ENCODE measurements at places on chromosomes 16 and 17. TPM values are rescaled to one million over a fixed set of nuclear protein-coding genes. Genes with fewer than 3 reads are reported as not detected.

GRCh38 chr17:75995385-75995925, 5.2 kb upstream of the CDK3 start:
- H3K27me3 ChIP-seq, result peaks cover 3% of the 10 kb centered on the region
- peaks cover 12% of the 10 kb centered on the region for H3K4me1 ChIP-seq
- H3K36me3 ChIP-seq, result peaks cover 8% of the 10 kb centered on the region

- no peak overlapping the region for H3K4me3 ChIP-seq
- peaks cover 7% of the 10 kb centered on the region for H3K27me3 ChIP-seq
- no peaks in the 10 kb centered on the region for H3K4me1 ChIP-seq
- DNase-seq, result no peak
Observed at GRCh38 chr16:88967830-88968588, 9.0 kb downstream of the CBFA2T3 start.

GRCh38 chr16:50535506-50536257, 12.5 kb upstream of the NKD1 start:
- H3K4me3 ChIP-seq, result no peak overlapping the region
- H3K36me3 ChIP-seq, result peaks cover 2% of the 10 kb centered on the region
- H3K27me3 ChIP-seq, result peaks cover 7% of the 10 kb centered on the region
- H3K27ac ChIP-seq, result no peak overlapping the region

Gene RAB26
- total RNA-seq, result 1.9 TPM

DNA sequence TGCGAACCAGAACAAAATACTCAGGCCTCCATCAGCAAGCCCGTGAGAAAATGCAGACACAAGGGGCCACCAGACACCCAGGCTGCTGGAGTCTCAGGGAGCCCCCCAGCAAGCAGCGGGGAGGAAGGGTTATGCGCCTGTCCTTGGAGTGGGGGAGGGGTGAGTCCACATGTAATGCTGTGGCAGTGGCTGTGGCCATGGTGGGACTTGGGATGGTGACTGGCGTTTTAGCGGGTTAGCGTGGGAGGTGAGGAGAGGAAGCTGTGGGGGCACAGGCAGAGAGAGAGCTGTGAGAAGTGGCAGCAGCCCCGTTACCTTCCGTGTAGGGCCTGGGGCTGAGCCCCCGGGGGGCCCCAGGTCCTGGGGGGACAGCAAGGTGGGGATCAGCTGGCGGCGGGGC, 58.3 kb downstream of the SRCIN1 start:
- no peak overlapping the region for H3K27ac ChIP-seq
- H3K36me3 ChIP-seq, result no peaks in the 10 kb centered on the region
- no peak overlapping the region for H3K4me3 ChIP-seq
- peaks cover 17% of the 10 kb centered on the region for H3K27me3 ChIP-seq
- DNase-seq, result no peak

GRCh38 chr16:1548727-1549126, 15.3 kb downstream of the TMEM204 start:
- DNase-seq, result no peak
- H3K36me3 ChIP-seq, result peaks cover 49% of the 10 kb centered on the region
- peaks cover 57% of the 10 kb centered on the region for H3K4me1 ChIP-seq
- peak overlapping the region; percentile 97 for H3K27ac ChIP-seq
- H3K4me3 ChIP-seq, result peak overlapping the region; percentile 76
- H3K27me3 ChIP-seq, result peaks cover 8% of the 10 kb centered on the region

DNA sequence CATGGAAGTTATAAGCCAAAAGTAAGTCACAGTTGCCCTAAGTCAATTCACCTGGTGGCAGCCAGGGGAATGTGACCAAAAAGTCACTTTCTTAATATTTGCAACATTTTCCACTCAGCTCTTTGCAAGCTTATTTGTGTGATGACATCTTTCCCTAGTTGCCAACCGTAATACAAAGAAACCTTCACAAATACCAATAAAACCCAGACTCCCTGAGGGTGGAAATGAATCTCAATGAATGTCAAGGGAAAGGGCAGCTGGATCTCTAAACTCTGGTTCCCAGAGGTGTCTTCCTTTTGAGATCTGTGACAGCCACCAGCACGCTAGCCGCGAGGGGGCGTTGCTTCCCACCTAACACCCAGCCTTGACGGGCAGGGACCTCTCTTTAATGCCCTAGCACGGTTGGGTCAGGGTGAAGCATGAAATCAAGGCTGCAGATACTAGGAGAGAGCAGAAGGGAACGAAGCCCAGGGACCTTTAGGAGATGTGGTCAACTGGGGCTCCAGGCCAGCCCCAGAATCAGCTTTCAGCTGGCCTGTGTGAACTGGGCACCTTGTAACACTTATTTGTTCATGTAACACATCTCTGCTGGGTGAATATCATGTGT, 82.2 kb downstream of the CMC2 start:
- no peaks in the 10 kb centered on the region for H3K4me1 ChIP-seq
- H3K27me3 ChIP-seq, result peaks cover 2% of the 10 kb centered on the region
- no peak overlapping the region for H3K4me3 ChIP-seq
- H3K36me3 ChIP-seq, result no peaks in the 10 kb centered on the region
- peak; percentile 80 for DNase-seq

Gene ELOB
- total RNA-seq, result 195 TPM

GRCh38 chr16:88300463-88300835, 82.3 kb upstream of the ZNF469 start:
- DNase-seq, result no peak
- H3K4me1 ChIP-seq, result peaks cover 7% of the 10 kb centered on the region
- H3K36me3 ChIP-seq, result peaks cover 1% of the 10 kb centered on the region
- peaks cover 5% of the 10 kb centered on the region for H3K27me3 ChIP-seq

Gene RHBDF1
- total RNA-seq, result 60.7 TPM

GRCh38 chr17:4100883-4101756, 41.7 kb downstream of the ZZEF1 start:
- no peaks in the 10 kb centered on the region for H3K27me3 ChIP-seq
- peaks cover 34% of the 10 kb centered on the region for H3K36me3 ChIP-seq
- no peak for DNase-seq
- H3K4me3 ChIP-seq, result no peak overlapping the region

Gene GLP2R
- total RNA-seq, result 0.15 TPM

DNA sequence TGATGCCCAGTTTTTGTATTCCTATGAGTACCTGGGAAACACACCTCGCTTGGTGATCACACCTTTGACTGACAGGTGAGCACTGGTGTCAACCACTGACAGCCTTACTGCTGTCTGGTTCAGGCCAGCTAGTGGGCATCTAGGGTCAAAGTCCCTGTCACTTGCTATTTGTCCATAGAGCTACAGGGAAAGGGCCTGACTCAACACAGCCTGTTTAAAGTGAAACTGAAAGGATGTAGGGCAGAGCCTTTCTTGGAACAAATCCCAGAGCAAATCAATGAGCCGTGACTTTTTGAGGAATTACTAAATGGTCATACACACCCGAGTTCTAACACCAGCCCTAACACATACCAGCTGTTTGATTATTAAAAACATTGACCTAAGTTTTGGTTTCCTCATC, 106.8 kb downstream of the DNAH9 start:
- H3K4me1 ChIP-seq, result no peaks in the 10 kb centered on the region
- peaks cover 19% of the 10 kb centered on the region for H3K36me3 ChIP-seq
- H3K27ac ChIP-seq, result no peak overlapping the region
- no peak for DNase-seq
- peaks cover 6% of the 10 kb centered on the region for H3K27me3 ChIP-seq

Gene AIPL1
- total RNA-seq, result not detected

DNA sequence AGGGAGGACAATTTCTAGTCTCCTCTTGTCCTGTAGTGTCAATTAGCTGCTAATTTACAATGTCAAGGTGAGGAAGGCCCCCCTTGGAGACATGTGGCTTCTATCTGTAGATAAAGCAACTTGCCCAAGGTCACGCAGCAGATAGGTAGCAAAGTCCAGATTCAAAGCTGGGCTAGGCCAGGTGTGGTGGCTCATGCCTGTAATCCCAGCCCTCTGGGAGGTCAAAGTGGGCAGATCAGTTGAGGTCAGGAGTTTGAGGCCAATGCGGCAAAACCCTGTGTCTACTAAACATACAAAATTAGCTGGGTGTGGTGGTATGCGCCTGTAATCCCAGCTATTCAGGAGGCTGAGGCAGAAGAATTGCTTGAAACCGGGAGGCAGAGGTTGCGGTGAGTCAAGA, 11.1 kb downstream of the TRPV3 start:
- no peak for DNase-seq
- H3K27ac ChIP-seq, result no peak overlapping the region
- H3K4me3 ChIP-seq, result no peak overlapping the region
- peaks cover 8% of the 10 kb centered on the region for H3K27me3 ChIP-seq

GRCh38 chr17:10435096-10435495, 13.3 kb upstream of the MYH8 start:
- H3K4me1 ChIP-seq, result no peaks in the 10 kb centered on the region
- H3K27me3 ChIP-seq, result no peaks in the 10 kb centered on the region
- no peak overlapping the region for H3K27ac ChIP-seq
- H3K36me3 ChIP-seq, result no peaks in the 10 kb centered on the region
- no peak overlapping the region for H3K4me3 ChIP-seq

GRCh38 chr17:8896641-8897635, 29.5 kb upstream of the PIK3R6 start:
- H3K4me1 ChIP-seq, result peaks cover 13% of the 10 kb centered on the region
- peaks cover 1% of the 10 kb centered on the region for H3K27me3 ChIP-seq
- H3K36me3 ChIP-seq, result peaks cover 14% of the 10 kb centered on the region
- H3K27ac ChIP-seq, result no peak overlapping the region

DNA sequence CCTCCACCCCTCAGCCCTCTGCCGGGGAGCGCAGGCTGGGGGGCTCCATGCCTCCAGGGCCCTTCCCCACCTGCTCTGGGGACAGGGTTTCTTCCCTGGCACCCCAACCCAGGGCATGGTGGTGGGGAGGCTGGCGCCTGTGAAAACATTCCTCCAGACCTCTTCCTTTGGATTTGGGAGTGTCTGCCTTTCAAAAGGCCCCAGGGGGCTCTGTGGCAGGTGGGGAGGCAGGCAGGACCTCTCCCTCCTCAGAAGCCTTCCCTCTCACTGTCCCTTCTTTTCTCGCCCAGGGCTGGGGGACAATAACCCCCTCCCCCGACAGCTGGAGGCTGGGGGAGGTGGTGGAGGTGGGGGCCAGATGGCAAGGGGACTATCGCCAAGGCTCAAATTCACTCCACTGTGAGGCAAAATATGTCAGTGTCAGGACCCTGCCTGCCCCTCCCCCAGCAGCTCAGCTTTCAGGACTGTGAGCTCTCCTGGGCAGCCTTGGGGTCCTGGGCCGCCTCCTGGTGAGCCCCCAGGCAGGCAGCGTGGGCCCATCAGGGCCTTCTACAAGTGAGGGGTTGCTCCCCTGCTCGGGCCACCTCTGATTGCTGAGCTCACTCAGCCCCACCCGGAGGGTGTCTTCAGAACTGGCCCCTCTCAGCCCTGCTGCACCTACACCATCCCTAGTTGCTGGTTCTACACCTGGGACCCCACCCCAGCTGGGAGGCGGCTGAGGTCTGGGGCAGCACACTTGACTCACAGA, 1.8 kb downstream of the CDH15 start:
- no peaks in the 10 kb centered on the region for H3K36me3 ChIP-seq
- peaks cover 3% of the 10 kb centered on the region for H3K4me1 ChIP-seq
- DNase-seq, result no peak
- H3K27me3 ChIP-seq, result peaks cover 10% of the 10 kb centered on the region

Gene C1QTNF8
- total RNA-seq, result not detected

GRCh38 chr17:17704931-17705330, 23.7 kb downstream of the RAI1 start:
- H3K4me3 ChIP-seq, result no peak overlapping the region
- peaks cover 25% of the 10 kb centered on the region for H3K27me3 ChIP-seq
- H3K4me1 ChIP-seq, result peaks cover 27% of the 10 kb centered on the region
- H3K27ac ChIP-seq, result no peak overlapping the region
- DNase-seq, result no peak

DNA sequence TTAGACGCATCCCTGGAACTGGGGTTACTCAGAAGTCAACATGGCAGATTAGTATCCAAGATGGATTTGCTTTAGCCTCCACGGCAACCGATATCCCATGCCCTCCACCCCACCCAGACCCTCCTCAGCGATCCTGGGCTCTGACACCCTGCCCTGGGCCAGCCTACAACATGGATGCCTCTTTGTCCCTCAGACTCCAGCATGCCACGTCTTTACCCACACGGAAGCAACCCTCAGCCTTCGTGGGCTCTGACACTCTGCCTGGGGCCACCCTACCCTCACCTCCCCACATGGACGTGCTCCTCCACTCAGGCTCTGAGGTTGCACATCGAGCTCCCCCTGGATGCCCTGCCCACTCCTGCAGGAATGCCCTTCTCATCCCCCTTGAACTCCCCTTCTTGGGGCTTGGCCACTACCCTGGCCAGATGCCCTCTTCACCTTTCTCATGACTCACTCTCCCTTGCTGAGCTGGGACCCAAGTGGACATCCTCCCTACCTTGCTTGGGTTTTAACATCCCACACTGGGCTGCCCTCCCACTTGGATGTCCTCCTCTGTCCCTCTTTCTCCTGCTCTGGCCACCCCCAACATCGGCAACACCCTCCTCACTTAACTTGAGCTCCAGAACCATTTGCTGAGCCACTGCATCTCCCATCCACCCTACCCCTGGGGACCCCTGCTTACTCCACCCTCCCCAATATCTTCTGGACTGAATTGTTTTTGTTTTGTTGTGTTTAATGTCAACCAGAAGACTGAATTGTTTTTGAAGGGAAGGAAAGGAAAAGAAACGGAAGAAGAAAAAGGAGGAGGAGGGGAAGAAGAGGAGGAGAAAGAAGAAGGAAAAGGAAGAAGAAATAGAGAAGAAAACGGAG, 18.3 kb upstream of the TMEM92 start:
- no peak for DNase-seq
- peak overlapping the region; percentile 7 for H3K27ac ChIP-seq
- H3K27me3 ChIP-seq, result peaks cover 5% of the 10 kb centered on the region
- no peaks in the 10 kb centered on the region for H3K4me1 ChIP-seq

Gene MILR1
- total RNA-seq, result 1.6 TPM

Gene FBXW10B
- total RNA-seq, result 0.44 TPM

- no peak overlapping the region for H3K27ac ChIP-seq
- no peak for DNase-seq
- H3K36me3 ChIP-seq, result no peaks in the 10 kb centered on the region
- H3K4me3 ChIP-seq, result no peak overlapping the region
- no peaks in the 10 kb centered on the region for H3K4me1 ChIP-seq
- peaks cover 14% of the 10 kb centered on the region for H3K27me3 ChIP-seq
Observed at GRCh38 chr17:79137789-79138165, 63.2 kb downstream of the ENGASE start.

DNA sequence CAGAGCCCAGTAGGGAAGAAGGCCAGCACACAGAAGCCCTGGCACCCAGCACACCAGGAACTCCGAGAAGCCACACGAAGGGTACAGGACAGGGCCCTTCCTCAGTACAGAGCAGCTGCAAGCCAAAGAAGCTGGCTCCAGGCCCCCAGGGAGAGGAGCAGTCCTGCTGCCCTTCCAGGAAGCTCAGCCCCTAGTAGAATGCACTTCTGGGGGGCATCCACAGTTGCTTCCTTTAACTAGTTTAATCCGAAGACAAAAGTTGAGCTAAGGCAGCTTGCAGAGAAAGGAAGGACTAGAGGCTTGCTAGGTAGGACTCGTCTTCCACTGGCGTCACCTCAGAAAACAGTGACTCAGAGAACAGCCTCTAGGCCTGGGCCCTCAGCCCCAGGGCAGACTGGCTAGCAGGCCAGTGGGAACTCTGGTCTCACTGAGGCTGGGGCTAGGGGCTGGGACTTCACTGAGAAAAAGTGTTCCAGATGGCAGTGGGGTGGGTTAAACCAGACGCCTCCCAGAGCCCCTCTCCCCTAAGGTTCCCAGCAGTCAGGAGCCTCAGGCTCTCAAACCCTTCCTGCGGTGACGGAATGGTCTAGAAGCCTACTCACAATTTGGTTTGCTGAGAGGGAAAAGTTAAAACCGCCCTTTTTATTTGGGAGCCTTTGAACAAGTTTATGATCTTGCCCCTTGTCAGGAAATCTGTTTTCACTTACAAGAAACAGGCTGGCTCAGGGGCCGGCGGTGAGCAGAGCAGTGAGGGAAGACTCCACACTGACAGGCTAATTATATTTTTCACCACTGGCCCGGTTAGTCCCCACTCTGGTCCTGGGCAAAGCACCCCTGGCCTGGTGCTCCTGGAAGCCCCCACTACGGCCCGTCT, 41.4 kb downstream of the ACTG1 start:
- H3K4me3 ChIP-seq, result no peak overlapping the region
- H3K36me3 ChIP-seq, result no peaks in the 10 kb centered on the region
- no peaks in the 10 kb centered on the region for H3K4me1 ChIP-seq
- H3K27ac ChIP-seq, result no peak overlapping the region
- peaks cover 6% of the 10 kb centered on the region for H3K27me3 ChIP-seq
- DNase-seq, result no peak
